Sigmoid colon (tissue), 7 donors: ENCODE measurements at places on chromosomes 1 and 21. TPM values are rescaled to one million over a fixed set of nuclear protein-coding genes. Genes with fewer than 3 reads are reported as not detected.
A peak's percentile ranks its signal among the peaks of the same experiment; 100 is the strongest.

The SYT2 gene
- total RNA-seq: not detected

The TCHHL1 gene
- not detected for total RNA-seq

The CCDC185 gene
- total RNA-seq: not detected

The PI4KB gene
- 66.4 TPM for total RNA-seq

The LCE3E gene
- not detected for total RNA-seq

The TMEM79 gene
- 1.1 TPM for total RNA-seq

DNA sequence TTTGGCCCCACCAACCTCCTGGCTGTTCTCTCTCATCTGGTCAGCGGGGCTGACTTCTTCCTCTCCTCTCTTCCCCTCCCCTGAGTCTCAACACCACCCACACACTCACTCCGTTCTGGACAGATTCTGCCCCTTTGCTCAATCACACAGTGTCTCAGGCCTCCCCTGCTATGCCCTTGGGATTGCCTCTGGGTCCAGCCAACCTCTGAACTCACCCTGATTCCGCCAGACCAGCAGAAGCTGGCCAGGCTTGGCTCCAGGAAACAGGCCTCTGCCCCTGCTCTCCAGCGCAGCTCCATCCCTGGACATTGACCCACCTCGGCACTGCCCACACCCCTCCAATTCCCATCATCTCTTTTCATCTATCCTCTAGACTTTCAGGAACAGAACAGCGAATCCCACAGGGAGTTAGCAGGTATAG lies 22.1 kb downstream of the AHDC1 start:
- H3K27me3 ChIP-seq: no peaks in the 10 kb centered on the region
- H3K27ac ChIP-seq: peak overlapping the region; percentile 50
- no peaks in the 10 kb centered on the region for H3K4me1 ChIP-seq
- DNase-seq: peak; percentile 73
- H3K4me3 ChIP-seq: no peak overlapping the region

DNA sequence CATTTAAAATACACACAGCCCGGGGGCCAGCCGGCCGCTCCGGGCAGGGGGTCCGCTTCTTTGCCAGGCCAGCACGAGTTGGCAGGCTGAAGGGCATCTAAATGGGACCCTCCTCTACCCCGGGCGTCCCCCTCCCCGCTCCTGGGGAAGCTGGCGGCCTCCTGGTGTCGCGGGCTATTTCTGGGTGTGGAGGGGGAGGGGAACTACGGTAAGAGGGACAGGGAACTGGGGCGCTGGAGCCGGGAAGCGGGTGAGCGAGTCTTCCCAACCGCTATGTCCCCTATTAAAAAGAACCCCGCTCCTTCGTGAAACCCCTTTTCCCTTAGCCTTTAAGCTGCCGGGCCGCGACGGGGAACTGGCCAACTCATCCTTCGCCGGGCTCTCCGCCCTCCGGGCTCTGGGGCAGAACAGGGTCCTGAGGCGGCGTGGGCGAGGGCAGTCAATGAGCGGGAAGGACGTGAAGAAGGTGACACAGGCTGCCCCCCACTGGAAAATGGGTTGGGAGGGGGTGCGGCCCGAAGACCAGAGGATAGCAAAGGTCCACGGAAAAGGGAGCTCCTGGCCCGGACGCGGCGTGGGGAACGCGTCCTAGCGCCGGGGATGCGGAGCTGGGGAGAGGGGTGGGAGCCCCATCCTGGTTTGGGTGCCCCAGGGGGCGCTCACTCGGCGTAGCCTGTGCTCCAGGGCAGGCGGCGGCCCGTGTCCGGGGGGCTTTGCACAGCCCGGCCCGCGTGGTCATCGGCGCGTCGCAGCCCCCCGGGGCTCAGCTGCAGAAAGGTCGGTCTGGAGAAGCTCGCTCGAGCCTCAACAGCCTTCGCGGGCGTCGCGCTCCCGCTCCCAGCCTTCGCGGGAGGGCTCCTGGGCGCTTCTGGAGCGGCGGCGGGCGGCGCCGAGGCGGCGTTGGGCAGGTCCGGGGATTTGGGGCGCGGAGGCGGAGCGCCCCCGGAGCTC lies 544 bp downstream of the PPM1J start:
- no peaks in the 10 kb centered on the region for H3K27me3 ChIP-seq
- H3K4me3 ChIP-seq: peak overlapping the region; percentile 67
- peak overlapping the region; percentile 74 for H3K27ac ChIP-seq
- DNase-seq: no peak
- no peaks in the 10 kb centered on the region for H3K36me3 ChIP-seq

DNA sequence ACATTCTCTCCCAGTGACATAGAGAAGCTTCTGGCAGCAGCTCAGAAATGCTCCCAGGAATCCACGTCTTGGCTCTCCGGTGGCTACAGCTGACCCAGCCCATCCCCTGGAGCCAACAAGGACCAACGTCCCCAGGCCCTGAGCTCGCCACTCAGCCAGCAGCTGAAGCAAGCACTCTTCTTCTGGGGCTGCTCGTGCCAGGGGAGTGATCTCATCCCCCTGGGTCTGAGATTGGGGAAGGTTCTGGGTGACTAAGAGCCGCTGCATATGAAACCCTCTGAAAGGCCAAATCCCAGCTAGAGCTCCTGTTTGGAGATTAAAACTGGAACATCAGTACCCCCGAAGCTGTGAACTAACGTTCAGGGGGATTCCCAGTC lies 487.9 kb downstream of the NPHP4 start:
- H3K4me3 ChIP-seq: no peak overlapping the region
- no peak overlapping the region for H3K27ac ChIP-seq
- no peaks in the 10 kb centered on the region for H3K27me3 ChIP-seq
- no peaks in the 10 kb centered on the region for H3K4me1 ChIP-seq

DNA sequence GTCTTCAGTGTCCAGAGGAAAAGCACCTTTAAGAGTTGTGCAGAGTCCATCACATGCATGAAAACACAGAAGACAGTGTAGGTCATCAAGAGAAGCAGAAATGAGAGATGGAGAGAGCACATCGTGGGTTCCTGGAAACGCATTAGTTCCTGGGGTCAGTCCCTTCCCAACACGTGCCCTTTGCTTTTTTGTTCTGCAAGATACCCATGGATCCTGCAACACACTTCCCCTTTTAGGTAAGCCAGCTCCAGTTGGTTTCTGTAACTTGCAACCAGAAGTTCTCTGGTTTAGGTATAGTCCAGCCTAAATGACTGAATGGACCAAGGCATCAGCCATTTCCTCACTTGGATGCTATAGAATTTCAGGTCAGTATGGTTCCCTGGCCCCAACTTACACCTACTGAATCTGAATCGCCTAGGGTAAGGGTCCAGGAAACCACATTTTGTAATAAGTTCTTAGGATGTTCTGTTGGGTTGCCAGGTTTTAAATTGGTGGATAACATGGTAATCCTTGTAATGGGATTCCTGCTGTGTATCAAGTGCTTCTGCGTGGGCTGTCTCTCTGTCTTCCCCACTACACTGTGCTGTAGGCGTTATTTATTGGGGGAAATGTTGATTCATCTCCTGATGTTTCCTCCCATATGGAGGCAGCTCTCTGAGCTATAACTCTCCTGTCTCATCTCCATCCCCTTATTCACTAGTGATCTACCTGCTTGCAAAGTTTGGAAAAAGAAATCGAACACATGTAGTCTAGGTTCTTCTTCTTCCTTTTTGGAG lies 230.6 kb downstream of the TNR start:
- H3K4me1 ChIP-seq: no peaks in the 10 kb centered on the region
- no peak for DNase-seq
- no peaks in the 10 kb centered on the region for H3K36me3 ChIP-seq
- no peak overlapping the region for H3K27ac ChIP-seq
- no peak overlapping the region for H3K4me3 ChIP-seq
- H3K27me3 ChIP-seq: no peaks in the 10 kb centered on the region

- no peaks in the 10 kb centered on the region for H3K4me1 ChIP-seq
- H3K4me3 ChIP-seq: no peak overlapping the region
- DNase-seq: no peak
These were observed 32.1 kb downstream of the GRHL3 start for GRCh38 chr1:24351247-24351646.

GRCh38 chr21:44420416-44421205 lies 34.7 kb upstream of the LRRC3 start:
- H3K4me1 ChIP-seq: no peaks in the 10 kb centered on the region
- no peaks in the 10 kb centered on the region for H3K36me3 ChIP-seq
- no peak overlapping the region for H3K4me3 ChIP-seq
- H3K27me3 ChIP-seq: no peaks in the 10 kb centered on the region

- no peaks in the 10 kb centered on the region for H3K4me1 ChIP-seq
- no peak overlapping the region for H3K4me3 ChIP-seq
- no peak overlapping the region for H3K27ac ChIP-seq
- H3K36me3 ChIP-seq: no peaks in the 10 kb centered on the region
These were observed 57.3 kb downstream of the PKN2 start for GRCh38 chr1:88741413-88741812.

DNA sequence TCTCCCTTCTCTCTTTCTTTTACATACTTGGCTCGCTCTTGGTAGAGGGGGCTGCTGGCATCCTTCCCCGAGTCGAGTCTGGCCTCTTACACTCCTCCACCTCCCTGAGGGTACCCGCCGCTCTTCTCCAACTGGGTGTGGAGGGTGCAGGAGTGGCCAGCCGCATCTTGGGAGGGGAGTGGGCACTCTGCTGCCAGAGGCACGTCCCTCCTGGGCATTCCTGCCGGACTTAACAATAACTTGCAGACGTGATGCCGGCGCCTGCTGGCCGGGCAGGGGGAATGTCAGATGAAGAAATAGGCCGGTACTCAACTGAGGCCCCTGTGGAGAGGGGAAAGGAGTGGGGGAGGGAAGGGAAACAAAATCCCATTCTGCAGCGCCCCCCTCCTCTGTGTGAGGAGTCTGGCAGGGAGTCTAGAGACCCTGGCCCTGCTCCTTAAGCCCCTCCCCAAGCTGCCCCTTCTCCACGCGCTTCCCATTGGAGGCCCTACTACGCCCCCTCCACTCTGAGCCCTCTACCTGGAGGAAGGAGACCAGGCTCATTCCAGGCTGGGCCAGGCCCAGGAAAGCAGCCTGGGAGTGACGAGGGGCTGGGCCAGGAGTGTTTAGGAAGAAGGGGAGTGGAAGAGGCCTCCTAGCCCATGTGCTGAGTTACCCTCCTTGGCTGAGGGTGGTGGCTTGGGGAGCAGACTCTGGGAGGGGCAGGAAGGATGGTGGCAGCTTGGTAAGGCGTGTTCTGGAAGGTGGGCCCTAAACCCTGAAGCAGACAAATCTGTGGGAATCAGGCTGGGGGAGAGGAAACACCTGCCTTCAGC lies 1.8 kb downstream of the ATP2B4 start:
- peak; percentile 86 for DNase-seq
- peak overlapping the region; percentile 87 for H3K4me3 ChIP-seq
- H3K4me1 ChIP-seq: peaks cover 51% of the 10 kb centered on the region
- H3K27me3 ChIP-seq: no peaks in the 10 kb centered on the region
- H3K36me3 ChIP-seq: no peaks in the 10 kb centered on the region
